ENCODE measurements at places on chromosomes 3 and 15. TPM values are rescaled to one million over a fixed set of nuclear protein-coding genes. Genes with fewer than 3 reads are reported as not detected.

CA12 gene
- 13.1 TPM for polyA plus RNA-seq

CPNE4 gene
- polyA plus RNA-seq, result not detected

CHL1 gene
- polyA plus RNA-seq, result not detected

MOBP gene
- not detected for polyA plus RNA-seq

FOXB1 gene
- polyA plus RNA-seq, result not detected

HRG gene
- polyA plus RNA-seq, result not detected

HMG20A gene
- 40.1 TPM for polyA plus RNA-seq

RBPMS2 gene
- 0.67 TPM for polyA plus RNA-seq
